ENCODE measurements at places on chromosomes 4 and X.

- DNase-seq = no peak
Observed at GRCh38 chr4:163090997-163091684, 75.5 kb downstream of the NAF1 start.

DNA sequence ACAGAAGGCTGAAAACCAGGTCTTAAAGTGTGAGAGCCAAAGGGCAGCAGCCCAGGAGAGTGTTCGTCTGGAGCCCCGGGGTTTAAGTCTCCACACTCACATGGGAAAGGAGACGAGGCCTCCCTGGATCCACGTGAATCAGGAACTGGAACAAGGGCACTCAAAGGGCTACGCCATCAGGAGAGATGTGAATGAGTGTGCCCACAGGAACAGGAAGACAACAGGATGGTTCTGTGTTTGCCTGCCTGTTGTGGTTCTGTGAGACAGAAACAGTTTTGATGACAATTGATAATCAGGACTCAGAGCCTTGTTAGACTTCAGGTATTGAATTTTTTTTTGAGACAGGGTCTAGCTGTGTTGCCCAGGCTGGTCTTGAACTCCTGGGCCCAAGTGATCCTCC is 4.9 kb upstream of the CTBP1 start:
- no peak for DNase-seq

DNA sequence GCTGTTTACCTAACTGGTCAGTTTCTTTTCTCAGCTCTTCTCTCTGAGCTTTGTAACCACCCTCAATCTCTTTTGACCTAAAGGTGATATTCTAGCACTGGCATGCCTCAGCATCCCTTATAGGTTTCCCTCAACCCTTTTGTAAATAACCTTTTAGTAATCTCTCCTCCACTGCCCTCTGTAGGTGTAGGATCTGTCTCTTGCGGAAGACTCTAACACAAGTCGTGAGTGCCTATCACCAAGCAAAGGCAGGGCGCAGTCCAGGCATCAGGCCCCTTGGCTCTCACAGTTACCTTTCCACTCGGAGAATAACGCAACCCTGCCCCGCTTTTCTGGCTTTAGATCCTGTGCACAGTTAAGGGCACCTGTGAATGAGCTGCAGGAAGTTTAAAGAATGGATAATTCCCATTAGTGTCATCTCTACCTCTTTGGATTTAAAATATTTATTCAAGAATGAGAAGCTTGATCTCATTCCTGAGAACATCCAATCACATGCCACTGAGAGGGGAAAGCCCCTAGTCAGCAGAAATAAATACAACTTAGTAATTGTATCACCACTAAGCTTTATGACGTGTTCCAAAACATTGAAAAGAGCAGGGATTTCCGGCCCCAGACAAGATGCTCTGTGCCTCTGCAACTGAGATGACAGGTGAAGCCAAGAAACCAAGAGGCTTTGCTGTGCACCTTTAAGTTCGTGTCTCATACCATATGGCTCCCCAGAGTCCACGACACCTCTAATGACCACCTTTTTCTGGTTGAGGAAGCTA is 58.8 kb downstream of the SPINK2 start:
- DNase-seq = no peak

DNA sequence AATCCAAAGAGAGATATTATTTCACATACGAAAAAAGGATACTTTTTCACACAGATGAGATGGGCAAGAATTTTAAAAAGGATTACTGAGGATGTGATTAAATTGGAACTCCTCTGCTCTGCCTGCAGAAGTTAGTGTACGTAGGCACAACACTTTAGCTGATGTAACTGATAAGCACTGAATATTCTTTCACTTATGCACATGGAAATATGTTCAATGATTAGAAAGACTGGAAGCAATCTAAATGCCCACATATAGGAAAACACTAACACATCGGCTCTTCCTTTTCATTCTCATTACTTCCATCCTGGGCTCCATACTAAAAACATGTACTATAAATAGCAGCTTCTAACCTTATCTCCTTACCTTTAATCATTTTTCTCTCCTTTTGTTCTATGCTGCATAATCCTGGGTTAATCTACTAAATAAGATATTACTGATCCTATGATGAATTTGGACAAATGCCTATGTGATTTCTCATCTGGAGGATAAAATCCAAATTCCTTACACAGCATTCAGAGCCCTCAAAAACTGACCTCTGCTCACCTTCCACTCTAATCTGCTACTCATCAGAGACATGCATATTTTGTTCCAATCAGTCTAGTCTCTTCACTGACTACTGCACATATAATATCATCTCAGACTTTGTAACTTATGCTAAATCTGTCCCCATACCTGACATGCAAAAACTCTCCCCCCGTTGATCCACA is 197.8 kb downstream of the PDGFC start:
- no peak for DNase-seq

- no peak for DNase-seq
Observed at GRCh38 chr4:109870061-109870460, 22.2 kb downstream of the LRIT3 start.
